CD4-positive, alpha-beta T cell (primary cell): ENCODE measurements at places on chromosomes 4 and X. TPM values are rescaled to one million over a fixed set of nuclear protein-coding genes. Genes with fewer than 3 reads are reported as not detected.

NHSL2 gene
- 1.3 TPM for total RNA-seq

MAGED1 gene
- 20.3 TPM for total RNA-seq

GRCh38 chr4:130359542-130359941 is 1263.6 kb downstream of the C4orf33 start:
- no peaks in the 10 kb centered on the region for H3K27me3 ChIP-seq
- no peak overlapping the region for H3K4me3 ChIP-seq
- H3K27ac ChIP-seq: no peak overlapping the region
- no peak for DNase-seq
- no peaks in the 10 kb centered on the region for H3K36me3 ChIP-seq

DNA sequence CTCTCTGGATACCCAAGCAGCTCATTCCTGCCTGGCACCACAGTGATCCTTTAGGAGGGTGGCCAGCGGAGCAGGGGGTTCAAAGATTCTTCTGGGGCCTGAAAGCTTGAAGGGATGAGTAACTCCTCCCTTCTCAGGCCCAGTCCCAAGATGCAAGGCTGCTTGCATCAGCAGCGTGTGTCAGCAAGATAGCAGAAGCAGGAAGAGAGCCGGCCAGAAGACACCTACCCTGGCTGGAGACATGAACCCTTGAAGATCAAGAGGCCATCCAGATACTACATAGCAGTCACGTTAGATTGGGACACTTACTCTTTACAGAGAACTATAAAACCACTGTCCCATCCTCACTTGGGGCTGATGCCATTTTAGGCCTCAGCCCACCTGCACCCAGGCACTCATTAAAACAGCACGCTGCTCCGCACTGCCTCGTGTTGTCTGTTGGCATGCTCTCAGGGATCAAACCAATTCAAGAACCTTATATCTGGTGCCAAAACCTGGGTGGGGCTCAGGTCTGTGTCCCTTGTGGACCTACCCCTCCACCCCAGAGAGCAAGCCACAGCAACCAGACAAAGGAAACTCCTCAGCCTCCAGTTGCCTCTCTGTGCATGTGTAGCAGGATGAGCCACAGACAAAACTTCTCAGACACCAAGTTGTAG is 6.5 kb downstream of the UGT2B17 start:
- H3K27me3 ChIP-seq: no peaks in the 10 kb centered on the region
- no peak overlapping the region for H3K27ac ChIP-seq
- no peaks in the 10 kb centered on the region for H3K36me3 ChIP-seq

DNA sequence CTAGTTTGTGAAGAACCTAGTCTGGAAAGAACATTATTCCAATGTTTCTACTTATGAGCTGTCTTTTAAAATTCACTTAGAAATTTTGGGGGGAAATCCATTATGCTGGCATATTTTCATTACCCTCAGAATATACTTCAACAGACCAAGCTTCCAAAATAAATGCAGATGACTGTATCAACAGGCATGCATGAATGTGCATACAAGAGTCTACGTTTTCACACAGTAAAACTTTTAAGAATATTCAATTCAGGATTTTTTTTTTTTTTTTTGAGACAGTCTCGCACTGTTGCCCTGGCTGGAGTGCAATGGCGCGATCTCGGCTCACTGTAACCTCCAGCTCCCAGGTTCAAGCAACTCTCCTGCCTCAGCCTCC is 49.7 kb downstream of the ABCG2 start:
- no peak for DNase-seq
- H3K4me1 ChIP-seq: no peaks in the 10 kb centered on the region
- no peaks in the 10 kb centered on the region for H3K27me3 ChIP-seq
- H3K36me3 ChIP-seq: no peaks in the 10 kb centered on the region
- no peak overlapping the region for H3K4me3 ChIP-seq

DNA sequence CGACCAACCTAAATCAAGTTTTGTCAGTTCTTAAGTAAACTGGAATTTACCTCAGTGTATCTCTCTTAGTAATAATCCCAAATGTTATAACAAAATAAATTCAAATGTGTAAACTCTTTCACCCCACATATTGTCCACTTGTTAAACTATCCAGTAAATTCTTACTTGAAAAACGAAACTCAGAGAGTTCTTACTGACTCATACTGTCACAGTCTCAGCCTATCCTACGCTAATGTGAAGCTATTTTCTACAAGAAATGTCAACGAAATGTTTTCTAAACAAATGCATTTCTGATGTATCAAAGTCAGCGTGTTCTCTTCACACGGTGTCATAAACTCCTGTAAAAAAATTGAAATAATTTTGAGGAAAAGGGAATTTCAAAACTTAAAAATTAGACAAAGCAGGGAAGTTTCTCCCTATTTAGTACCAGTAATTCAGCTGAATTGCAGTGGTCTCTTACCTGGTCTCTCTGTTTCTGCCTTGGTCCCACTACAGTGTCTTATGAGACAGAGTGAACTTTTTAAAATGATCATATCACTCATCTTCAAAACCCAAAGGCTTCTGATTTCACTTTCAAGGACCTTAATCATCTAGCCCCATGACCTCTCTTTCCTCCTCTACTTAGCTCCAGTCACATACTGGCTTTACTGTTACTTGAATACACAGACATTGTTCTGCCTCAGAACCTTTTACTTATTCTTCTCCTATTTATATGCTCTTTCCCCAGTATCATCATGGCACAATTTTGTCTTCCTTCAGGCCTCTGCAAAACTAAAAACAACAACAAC is 63.3 kb downstream of the DCAF8L1 start:
- no peaks in the 10 kb centered on the region for H3K27me3 ChIP-seq
- no peaks in the 10 kb centered on the region for H3K4me1 ChIP-seq
- DNase-seq: no peak
